ENCODE measurements at places on chromosomes 16 and 17. TPM values are rescaled to one million over a fixed set of nuclear protein-coding genes. Genes with fewer than 3 reads are reported as not detected.

Gene SLC16A5
- total RNA-seq: 11.0 TPM

DNA sequence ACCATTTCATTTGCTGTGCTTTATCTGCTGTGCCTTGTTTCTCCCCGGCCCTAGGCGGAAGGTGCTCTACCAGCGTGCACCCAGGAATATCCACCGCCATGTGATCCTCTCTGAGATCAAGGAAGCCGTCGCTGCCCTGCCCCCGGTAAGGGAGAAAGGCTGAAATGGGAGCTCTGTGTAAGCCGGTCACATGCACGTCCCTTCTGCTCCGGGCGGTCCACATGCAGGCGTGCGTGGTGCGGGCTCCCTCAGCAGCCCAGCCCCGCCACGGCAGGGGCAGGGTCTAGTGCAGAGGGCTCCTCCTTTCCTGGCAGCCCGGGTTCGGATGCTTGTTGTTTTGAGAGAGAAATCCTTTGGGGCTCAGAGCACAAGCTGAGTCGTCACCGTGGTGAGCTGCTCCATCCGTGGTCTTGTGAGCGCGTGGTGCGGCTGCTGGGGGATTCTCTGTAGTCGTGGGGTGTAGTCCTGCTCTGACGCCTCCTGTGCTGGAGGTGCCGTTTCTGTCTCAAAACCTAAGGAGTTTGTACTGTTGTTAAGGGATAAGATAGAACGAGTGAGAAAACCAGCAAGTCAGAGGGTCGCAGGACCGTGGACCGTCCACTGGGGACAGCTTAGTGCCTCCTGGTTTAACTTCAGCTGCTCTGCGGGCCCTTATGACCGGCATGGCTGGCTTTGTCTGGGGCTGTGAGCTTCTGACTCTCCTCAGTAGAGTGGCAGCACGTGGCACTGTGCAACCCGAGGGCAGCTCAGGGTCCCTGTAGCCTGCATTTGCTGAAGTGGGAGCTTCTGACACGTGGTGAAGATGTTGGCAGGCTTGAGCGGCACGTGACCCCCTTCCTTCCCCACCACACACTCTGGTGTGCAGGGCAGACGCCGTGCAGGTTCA lies 12.3 kb upstream of the MC1R start:
- H3K4me1 ChIP-seq: peaks cover 11% of the 10 kb centered on the region
- DNase-seq: no peak
- no peak overlapping the region for H3K27ac ChIP-seq
- H3K36me3 ChIP-seq: peaks cover 61% of the 10 kb centered on the region

- peaks cover 20% of the 10 kb centered on the region for H3K27me3 ChIP-seq
- H3K4me1 ChIP-seq: peaks cover 41% of the 10 kb centered on the region
- H3K36me3 ChIP-seq: no peaks in the 10 kb centered on the region
- H3K4me3 ChIP-seq: peak overlapping the region; percentile 62
These were observed 681 bp upstream of the MAPT start for GRCh38 chr17:45893725-45894021.

GRCh38 chr17:4899341-4900230 lies at the start of gene C17orf107:
C17orf107 (plus strand) TSS chr17:4899536; CDS start chr17:4899763, 227 bp downstream.
- peaks cover 52% of the 10 kb centered on the region for H3K4me1 ChIP-seq
- peak within 1 kb of the TSS; percentile 81 for H3K4me3 ChIP-seq
- H3K27ac ChIP-seq: peak within 1 kb of the TSS; percentile 55
- DNase-seq: peak; percentile 80
- peaks cover 21% of the 10 kb centered on the region for H3K36me3 ChIP-seq

- peaks cover 7% of the 10 kb centered on the region for H3K4me1 ChIP-seq
These were observed 47.8 kb downstream of the HOXB1 start for GRCh38 chr17:48483004-48483403.

- no peak overlapping the region for H3K4me3 ChIP-seq
- H3K27me3 ChIP-seq: no peaks in the 10 kb centered on the region
- no peak for DNase-seq
- no peaks in the 10 kb centered on the region for H3K36me3 ChIP-seq
These were observed 34.6 kb downstream of the SLC38A8 start for GRCh38 chr16:84007965-84008364.
